ENCODE measurements at places on chromosomes 12 and 14.

- DNase-seq, result no peak
These were observed 2.9 kb downstream of the SPX start for GRCh38 chr12:21528953-21529352.

GRCh38 chr12:56450241-56450640 is 1.0 kb upstream of the TIMELESS start:
- DNase-seq, result no peak

DNA sequence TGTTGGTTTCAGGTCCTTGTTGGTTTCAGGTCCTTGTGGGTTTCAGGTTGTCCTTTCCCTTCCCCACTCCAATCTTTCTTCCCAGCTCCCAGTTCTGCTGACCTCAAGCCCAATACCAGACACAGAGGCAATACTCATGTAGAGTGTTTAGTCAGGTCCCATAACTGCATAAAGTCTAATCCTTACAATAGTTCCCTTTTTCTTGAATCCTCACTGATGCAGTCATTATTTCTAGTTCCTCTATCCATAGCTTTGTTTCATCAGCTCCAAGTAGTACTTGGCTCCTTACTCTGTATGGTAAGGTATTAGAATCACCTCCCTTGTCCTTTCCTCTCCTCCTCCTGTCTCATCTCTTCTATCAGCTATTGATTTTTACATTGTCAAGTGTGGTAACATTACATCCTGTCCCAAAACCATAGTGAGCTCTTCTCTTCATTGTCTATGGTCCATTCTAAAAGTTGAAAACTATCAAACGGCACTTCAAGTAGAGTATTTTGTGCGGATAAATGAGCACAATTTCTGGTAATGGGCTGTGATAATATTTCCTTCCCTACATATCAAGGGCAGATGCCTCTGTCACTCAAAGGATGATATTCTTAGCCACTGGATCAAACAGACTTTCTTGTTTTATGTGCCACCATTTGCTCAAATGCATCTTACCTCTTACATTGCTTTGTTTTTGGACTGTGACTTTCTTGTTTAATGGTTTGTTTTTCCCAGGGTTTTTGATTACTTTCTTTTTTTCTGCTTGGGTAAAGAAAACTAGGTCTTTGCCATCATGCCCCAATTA is 57.2 kb upstream of the JDP2 start:
- no peak for DNase-seq

DNA sequence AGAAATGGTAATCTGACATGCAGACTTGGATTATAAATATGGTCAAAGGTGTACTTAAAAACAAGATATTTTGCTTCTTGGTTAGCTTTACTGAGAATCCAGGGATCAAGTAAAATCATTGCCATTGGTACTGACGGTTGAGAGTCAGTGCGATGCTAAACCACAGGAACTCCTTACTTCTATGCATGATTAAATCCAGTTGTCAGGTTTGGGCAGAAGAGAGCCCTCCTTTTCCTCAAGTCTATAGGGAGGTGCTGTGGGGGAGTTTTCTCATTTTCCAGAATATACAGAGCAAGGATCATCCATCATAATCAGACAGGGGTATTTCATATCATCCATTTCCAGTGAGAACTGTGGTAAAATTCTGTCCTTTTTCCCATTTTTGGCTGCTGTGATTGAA is 839.1 kb downstream of the NRXN3 start:
- DNase-seq, result no peak
